ENCODE measurements at places on chromosomes 7 and 10.
A peak's percentile ranks its signal among the peaks of the same experiment; 100 is the strongest.

DNA sequence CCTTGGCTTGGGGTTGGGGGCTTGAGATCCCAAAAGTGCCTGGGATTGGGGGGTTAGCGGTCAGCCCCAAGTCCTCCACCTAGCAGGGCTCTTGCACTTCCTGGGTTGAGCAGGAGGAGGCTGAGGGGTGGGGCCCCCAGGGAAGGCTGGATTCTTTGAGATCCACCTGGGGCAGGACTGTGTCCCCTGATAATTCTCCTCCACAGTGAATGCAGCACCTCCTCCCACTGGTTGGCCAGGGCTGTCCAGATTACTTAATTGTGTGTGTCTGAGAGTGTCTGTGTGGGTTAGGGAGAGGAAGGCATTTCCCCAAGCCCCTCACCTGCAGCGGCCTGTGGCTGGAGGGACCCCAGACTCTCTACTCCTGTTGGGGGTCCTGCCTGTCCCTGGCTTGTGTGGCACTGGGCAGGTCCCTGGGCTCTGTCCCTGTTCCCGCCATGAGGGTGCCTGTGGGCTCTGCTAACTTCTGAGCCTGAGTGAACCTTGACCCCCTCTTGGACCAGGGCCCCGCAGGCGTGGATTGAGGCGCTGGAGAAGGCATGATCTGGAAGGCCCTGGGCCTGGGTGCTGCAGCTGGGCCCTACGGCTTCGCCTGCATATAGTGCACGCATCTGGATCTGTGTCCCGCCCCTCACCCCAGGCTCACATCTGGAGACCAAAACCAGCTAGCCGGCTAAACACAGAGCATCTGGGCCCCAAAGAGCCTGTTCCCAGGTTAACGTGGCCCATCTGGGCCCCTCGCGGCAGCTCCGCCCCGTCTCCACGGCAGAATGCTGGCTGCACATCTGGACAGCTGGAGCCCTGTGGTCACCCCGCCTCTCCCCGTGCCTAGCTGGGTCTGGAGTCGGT is 10.4 kb downstream of the TMEM270 start:
- DNase-seq: no peak

- DNase-seq: no peak
Observed at GRCh38 chr7:30436518-30436917, 42.1 kb downstream of the NOD1 start.

DNA sequence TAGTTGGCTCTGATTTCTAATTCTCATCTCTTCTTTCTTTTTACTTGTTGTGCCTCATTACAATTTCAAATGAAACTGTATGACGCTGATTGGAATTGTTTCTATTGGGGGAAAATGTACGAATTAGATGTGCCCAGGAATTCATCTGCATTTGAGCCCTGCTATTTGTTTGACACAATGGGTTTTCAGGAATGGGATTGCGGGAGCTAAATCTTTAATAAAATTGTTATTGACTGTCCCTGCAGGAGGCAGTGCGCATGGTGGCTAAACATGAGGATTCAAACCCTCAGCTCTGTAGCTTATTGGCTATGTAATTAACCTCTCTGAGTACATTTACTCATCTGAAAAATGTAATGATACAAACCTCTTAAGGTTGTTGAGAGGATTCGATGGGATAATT is 181.6 kb downstream of the NXPH1 start:
- no peak for DNase-seq

DNA sequence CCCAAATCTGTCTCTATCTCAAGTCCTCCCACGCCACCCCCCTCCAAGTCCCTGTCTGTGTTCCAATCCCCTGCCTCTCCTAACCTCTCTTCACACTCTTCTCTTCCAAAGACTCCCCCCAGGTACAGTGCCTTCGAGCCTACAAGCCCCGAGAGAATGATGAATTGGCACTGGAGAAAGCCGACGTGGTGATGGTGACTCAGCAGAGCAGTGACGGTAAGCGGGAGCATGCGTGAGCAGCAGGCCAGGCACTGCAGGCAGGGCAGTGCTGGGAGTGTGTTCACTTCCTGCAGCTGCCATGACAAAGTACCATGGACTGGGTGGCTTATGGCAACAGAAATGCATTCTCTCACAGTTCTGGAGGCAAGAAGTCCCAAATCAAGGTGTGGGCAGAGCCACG is 23.4 kb downstream of the ARHGEF5 start:
- DNase-seq: no peak

DNA sequence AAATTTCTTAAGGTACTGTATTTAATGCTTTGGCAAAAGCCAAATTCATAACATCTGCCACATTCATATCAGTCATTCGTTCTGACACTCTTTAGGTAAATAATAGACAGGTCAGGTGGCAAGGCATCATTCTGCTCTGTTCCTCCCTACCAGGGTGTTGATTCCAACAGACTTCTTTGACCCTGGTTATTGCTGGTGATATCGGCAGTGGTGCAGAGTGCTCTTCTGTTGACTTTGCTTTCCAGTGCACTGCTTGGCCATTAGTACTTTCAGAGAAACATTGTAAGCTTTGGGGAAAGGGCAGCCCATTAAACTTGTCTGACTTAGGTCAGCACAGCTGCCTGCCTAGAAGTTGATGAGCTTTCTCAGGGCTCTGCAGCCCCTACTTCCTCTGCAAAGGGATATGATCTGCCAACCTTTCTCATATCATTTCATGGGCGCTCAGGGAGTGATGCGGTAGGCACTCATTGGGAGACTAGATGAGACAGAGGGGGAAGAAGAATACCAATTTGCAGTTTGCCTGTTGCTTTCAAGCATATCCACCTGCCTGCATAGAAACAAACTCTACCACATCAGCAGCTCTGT is 139.3 kb downstream of the LRRC4 start:
- no peak for DNase-seq

DNA sequence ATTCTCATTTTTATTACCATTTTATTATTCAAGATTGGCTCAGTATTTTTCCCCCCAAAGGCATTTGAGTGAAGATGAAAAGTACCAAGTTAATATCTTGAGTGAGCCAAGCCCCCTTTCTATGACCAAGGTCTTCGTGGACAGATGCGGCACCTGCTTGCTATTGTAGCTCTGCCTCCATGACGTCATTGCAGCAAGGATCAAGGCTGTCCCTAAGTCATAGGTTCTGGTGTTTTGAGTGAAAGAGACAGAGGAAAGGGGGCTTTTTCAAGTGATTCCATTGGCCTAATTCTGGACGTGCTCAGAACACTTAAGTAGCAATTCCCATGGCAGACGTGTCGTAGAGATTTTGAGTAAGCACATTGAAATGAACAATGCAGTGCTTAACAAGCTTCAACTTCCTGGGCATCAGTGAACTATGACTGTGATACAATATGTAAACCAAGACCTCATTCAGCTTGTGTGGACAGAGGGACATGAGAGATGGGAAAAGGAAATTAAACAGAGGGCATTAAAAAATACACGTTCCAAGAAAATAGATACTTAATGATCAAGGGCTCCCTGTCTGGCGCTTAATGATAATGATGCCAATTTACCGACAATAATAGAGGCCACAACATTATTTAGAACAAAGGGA is 248.7 kb upstream of the NPVF start:
- no peak for DNase-seq

DNA sequence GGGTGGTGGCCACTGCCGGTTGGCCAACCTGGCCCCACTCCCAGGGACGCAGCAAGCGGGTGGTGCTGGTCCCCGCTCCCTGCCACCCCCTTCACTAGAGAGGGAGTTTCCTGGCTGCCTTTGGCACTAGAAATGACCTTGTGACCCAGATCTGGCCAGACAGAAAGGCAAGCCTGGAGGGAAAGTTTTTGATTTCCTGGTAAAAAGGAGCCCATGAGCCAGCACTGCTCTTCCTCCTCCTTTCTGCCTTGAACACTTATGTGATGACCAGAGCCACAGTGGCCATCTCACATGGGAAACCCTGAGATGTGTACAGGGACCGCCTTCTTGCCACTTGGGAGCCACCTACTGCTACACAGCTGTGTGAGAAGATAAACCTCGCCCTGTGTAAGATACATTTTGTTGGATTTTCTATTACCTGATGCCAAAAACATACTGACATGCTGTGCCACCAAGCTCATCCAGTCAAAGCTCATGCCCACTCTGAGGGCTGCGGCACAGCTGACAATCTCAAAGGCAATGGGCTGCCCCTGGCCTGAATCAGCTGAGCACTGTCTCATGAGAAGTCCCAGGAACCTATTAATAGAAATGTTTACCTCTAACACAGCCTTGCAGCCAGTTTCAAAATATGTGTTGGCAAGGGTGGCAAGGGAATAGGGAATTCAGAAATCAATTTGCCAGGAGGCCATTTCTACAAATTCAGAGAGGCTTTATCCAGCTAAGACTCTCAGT is 94.0 kb downstream of the CYTH3 start:
- DNase-seq: no peak

- no peak for DNase-seq
Observed at GRCh38 chr7:150867605-150868004, 15.3 kb downstream of the AOC1 start.

DNA sequence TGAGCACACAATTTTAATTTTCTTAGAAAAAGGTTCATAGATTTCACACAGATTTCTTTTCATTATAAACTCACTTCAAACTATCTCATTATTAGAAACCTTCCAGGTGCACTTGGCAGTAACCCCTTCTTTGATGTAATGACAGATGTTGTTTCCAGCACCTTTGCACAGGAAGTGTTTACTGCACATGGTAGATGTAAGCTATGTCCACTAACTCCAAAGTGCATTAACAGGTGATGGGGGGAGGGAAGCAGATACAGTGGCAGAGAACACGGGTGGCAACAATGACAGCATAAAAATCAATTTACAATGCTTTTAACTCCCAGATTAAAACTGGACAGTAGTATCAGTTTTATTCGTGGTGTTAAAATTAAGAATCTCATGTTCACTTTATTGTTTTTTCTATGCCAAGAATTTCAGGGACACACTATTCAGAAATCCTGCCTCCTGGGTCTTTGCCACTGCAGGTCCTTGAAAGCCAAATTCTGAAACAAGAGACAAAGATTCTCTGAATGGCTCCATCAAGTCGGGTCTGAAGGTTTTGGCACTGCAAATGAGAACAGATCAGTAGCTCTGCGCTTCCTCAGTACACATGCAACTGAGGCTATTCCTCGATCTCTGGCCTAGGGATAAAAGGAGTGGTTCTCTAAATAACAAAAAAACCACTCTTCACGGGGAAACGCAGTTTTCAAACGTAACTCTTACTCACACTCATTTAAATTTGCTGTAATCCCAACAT is 187.7 kb downstream of the JAZF1 start:
- DNase-seq: no peak

DNA sequence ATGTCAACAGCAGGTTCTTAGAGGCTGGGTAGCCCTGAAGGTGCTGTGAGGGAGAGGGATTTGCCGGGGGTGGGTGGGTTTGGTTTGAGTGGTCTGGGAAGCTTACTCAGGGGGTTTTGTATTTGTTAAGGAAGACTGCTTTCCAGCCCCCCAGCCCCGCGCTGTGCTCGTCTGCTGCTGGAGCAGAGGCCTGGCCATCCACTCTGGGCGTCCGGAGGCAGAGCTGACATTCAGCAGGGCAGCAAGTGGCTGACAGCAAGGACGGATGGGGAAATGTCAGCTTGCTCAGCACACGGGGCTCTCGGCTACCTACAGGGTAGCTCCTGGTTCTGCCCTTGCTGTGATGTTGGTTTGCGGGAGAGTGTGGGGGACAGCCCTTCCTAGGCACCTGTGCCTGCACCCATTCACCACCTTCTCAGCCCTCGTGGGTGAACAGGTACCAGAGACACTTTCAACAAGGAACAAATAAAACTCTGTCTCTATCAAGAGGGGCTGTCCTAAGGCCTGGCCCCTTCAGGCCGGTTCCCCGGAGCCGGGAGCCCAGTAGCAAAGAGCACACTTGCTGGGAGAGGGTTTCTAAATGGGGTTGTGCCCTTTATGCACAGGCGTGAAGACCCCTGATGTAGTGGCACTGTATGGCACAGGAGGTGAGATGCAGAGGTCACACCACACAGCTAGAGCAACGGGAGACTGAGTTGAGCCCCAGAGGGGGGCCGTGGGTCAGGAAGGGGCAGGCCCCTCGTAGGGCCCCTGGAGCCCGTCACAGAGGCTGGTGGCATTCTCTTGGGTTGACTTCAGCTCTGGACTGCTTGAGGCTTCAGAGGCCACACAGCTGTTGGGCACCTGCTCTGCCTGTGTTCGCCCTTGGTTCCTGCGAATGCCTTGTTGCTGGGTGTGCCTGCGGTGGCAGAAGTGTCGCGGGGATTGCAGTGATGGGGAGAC is 72.2 kb upstream of the SHH start:
- DNase-seq: no peak

- DNase-seq: no peak
Observed at GRCh38 chr7:120033114-120033513, 239.9 kb upstream of the KCND2 start.

- no peak for DNase-seq
Observed at GRCh38 chr10:60962946-60963345, 19.0 kb upstream of the RHOBTB1 start.

DNA sequence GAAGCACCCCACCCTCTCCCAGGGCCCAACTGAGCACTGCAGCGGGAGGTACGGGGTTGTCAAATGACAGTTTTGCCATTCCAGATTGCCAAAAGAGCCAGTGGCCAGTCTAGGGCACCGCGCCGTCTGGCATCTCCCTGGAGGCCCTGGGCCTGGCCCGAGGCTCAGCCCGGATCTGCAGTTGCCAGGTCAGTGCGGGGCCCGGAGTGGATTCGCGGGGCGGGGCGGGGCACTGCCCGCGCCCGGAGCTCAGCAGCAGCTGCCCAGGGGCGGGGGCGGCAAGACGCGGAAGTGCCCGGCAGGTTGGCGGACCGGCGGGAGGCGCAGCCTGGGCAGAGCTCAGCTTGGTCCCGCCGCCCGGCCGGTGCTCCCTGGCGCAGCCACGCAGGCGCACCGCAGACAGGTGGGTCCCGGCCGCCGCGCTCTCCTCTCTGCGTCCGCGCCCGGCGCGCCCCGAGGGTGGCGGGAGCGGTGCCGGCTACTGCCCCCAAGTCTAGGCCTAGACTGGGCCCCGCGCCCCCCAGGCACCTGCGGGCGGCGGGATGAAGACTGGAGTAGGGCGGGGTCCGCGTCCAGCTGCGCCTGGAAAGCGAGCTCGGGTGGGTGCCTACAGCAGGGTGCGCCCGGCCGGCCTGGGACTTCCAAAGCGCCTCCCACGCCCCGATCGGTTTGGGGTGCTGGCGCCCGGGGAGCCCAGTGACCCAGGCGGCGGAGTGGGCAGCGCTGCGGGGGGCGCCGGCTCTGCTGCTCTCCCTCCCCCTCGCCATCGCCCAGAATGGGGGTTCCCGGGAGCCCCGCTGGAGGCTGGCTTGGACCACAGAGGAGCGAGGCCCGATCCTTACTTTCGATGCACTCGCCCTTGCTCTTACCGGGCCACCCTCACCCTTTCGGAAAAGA is at the start of gene IRF5:
Gene IRF5, plus strand, starts transcription at position 281 of the 897 bp plus-strand sequence. CDS start 4,155 bp downstream, outside the sequence.
- DNase-seq: peak; percentile 18

- DNase-seq: no peak
Observed at GRCh38 chr10:132519382-132520176, 18.0 kb upstream of the INPP5A start.

GRCh38 chr7:1267016-1267900 is 34.6 kb downstream of the UNCX start:
- DNase-seq: no peak

DNA sequence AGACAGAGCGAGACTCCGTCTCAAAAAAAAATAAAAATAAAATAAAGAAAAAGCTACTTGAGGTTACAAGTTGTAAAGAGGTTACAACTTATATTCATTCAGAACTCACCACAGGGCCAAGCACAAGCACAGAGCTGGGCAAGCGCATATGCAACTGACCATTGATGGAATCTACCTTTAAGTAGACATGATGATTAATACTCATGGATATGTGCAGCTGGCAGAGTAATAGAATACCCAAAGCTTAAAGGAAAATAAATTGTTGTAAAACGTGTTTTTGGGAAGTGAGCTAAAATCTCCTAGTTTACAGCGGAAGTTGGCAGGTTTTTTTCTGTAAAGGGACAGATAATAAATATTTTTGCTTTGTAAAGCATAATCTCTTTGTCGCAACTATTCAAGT is 111.6 kb downstream of the TMEM168 start:
- DNase-seq: no peak
